Large intestine (tissue), 12 donors: ENCODE measurements at places on chromosomes 11 and 22.

- H3K27me3 ChIP-seq = no peaks in the 10 kb centered on the region
- peaks cover 50% of the 10 kb centered on the region for H3K36me3 ChIP-seq
- H3K27ac ChIP-seq = no peak overlapping the region
Observed at GRCh38 chr22:24137595-24137994, 43.7 kb upstream of the SUSD2 start.

DNA sequence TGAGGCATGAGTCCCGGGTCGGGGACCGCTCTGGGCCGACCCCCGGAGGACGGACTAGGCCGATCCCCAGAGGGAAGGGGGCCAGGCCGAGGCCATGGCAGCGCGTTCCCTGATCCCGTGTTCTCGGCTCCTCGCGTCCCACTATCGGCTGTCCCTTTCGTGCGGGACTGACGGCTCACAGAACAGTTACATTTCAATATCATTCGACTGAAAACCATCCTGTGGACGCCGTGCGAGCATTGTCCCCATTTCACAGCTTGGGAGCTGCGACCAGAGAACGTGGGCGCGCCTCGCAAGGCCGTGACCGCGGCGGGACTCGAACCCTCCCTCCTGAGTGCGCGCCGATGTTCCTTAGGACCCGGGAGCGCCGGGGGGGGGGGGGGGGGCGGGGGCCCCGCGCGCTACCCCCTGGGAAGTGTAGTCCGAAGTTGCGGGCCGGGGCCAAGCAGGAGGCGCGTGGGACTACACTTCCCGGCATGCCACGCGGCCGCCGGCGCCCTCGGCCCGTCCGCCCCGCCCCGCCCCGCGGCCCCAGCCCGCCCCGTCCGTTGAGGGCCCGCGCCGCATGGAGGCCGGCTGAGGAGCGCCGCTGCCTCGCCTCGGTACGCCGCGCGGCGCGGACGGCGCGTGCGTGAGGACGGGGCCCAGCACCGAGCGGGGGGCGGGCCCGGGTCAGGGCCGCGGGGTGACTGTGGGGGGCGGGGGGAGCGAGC lies at the start of gene TRABD:
Gene TRABD, plus strand, starts transcription at position 539 of the 713 bp plus-strand sequence. CDS start 7,148 bp downstream, outside the sequence.
- H3K27ac ChIP-seq = no peak within 1 kb of the TSS
- H3K4me3 ChIP-seq = peak within 1 kb of the TSS; percentile 55
- peak; percentile 89 for DNase-seq
- no peaks in the 10 kb centered on the region for H3K27me3 ChIP-seq
- peaks cover 31% of the 10 kb centered on the region for H3K4me1 ChIP-seq

GRCh38 chr11:70104419-70104818 lies 26.3 kb downstream of the ANO1 start:
- H3K27ac ChIP-seq = no peak overlapping the region
- peaks cover 4% of the 10 kb centered on the region for H3K27me3 ChIP-seq
- H3K4me3 ChIP-seq = no peak overlapping the region
- H3K4me1 ChIP-seq = no peaks in the 10 kb centered on the region

DNA sequence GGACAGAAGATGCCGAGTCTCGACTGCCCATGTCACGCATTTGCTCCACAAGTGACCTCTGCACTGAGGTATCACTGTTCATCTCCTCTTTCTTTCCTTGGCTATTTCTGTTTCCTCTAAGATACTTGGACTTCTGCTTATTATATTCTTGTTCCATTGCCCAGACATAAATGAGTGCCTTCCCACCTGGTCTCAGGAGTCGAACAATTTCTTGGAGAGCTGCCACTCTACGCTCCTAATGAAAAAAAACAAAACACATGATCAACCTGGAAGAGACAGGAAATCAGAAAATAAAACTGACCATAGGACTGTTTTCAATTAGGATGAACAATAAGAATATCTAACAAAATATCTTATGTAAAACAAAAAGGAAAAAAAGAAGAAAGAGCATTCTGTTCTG lies 47.4 kb upstream of the CWF19L2 start:
- no peak overlapping the region for H3K27ac ChIP-seq
- H3K4me1 ChIP-seq = no peaks in the 10 kb centered on the region
- H3K27me3 ChIP-seq = no peaks in the 10 kb centered on the region
- H3K36me3 ChIP-seq = peaks cover 13% of the 10 kb centered on the region
- DNase-seq = no peak
- no peak overlapping the region for H3K4me3 ChIP-seq

- H3K27ac ChIP-seq = no peak overlapping the region
- no peak for DNase-seq
- H3K36me3 ChIP-seq = no peaks in the 10 kb centered on the region
- H3K4me1 ChIP-seq = no peaks in the 10 kb centered on the region
Observed at GRCh38 chr11:23497040-23497439, 636.8 kb upstream of the CCDC179 start.

DNA sequence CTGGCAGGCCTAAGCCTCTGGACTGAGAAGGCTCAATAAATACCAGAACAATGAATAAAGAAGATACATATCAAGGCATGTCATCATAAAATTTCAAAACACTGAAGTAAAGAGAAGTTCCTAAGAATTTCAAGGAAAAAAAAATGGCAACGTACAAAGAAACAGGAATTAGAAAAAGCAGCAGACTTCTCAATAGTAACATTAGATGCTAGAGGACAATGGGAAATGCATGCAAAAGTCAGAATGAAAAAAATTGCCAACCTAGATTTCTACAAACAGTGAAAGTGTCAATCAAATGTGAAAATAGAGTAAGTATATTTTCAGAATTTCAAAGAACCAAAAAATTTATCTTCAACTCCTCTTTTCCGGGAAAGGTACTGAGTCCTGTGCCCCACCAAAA lies 125.0 kb downstream of the KCNC1 start:
- H3K36me3 ChIP-seq = peaks cover 2% of the 10 kb centered on the region
- DNase-seq = no peak
- H3K27me3 ChIP-seq = no peaks in the 10 kb centered on the region
- H3K4me3 ChIP-seq = no peak overlapping the region
- H3K4me1 ChIP-seq = no peaks in the 10 kb centered on the region
- no peak overlapping the region for H3K27ac ChIP-seq
